Activated T-cell treated with anti-CD3 and anti-CD28 coated beads for 48 hours (primary cell): ENCODE measurements at places on chromosomes 1 and 21.

DNA sequence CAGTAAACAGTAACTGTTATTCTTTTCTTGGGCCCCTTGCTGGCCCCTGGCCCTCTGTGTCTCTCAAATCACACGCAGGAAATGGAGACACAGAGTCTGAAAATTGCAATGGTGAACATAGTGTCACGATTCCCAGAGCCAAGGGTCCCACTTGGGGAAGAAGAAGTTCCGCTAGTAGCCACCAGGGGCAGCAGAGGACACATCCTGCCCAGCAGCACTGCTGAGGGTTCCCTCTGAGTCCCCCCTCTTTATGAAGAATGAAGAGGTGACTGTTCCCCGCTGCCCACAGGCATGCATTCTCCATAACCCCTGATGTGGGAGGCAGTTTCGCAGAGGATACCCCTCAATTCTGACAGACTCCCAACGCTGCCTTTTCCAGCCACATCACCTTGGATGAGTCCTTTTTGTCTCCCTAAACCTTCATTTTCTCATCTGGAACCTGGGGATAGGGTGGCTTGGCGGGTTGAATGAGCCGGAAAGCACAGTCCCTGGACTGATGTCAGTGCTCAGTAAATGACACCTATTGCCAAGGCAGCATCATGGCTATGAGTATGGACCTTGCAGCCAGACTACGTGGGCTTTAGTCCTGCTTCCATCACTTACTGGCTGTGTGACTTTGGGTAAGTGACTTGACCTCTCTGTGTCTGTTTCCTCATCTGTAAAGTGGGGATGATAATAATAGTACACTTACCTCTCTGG lies 238.0 kb upstream of the TMEM51 start:
- peak; percentile 30 for DNase-seq

DNA sequence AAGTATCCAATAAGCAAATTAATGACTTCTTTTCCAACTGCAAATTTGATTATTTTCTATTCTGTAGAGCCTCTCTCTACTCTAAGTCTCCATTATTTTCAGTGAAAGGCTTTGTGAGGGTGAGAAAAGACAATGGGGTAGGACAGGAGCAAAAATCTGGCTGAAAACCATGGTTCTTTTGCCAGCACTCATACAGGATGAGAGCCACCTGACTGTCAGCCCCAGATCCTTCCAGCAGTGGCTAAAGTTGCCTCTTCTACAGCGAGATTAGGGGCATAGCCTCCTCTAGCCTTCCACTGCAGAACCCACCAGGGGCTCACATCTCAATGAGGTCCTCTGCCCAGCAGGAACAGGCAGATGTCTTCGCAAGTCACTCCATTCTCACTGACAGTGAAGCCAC lies 23.7 kb downstream of the NMNAT2 start:
- DNase-seq: no peak

DNA sequence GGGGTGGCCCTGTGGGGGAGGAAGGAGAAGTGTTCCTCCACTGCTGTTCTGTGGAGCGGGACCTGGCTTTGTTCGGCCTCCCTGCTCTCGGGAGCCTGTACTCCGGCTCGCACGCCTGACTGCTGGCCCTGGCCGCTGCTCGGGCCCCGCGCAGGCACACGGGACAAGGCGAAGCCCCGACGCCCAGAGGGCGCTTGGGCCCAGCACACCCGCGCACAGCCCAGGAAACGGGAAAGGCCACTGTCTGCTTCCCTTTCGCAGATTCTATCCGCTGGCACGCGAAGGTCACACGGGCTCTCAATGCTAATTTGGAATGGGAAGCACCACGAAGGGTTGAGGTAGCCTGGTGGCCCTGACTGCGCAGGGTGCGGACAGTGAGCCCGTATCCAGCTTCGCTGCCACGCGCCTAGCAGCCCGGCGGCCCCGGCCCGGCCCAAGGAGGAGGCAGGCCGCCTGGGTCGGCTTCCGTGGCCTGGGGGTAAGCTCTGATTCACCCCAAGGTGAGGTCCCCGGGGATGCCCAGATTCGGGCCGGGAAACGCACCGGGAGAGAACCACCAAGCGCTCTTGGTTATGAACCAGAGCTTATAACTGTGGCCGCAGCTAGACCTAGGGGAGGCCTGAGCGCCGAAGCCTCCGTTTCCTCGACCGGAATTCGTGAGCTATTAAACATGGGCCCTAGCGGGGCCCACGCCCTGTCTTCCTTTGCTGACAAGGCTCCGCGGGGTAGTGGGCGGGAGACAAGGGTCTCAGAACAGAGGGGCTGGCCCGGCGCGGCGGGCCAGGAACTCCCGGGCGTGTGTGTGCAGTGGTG lies 19.7 kb upstream of the TBX15 start:
- no peak for DNase-seq

GRCh38 chr1:10280439-10281350 lies 70.3 kb downstream of the KIF1B start:
- DNase-seq: no peak

DNA sequence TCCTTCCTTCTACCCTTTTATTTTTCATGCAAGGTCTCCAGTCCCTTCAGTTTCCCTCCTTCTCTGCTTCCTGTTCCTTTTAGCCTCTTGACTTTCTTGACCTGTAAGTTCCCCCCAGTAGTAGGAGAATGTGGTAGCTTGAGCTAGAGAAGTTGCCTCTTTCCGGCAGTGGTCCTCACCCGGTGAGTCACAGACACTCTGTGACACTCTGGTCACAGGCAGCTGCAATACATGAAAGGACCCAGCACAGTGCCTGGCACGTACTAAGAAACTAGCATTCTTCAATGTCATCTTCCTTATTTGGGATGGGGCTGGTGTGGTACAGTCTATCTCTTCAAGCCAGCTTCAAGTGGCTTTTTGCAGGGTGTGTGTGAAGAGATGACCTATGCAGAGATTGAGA lies 16.0 kb downstream of the PFKFB2 start:
- no peak for DNase-seq

- DNase-seq: no peak
Measured at GRCh38 chr1:54937469-54937868, 43.0 kb upstream of the TMEM61 start.

DNA sequence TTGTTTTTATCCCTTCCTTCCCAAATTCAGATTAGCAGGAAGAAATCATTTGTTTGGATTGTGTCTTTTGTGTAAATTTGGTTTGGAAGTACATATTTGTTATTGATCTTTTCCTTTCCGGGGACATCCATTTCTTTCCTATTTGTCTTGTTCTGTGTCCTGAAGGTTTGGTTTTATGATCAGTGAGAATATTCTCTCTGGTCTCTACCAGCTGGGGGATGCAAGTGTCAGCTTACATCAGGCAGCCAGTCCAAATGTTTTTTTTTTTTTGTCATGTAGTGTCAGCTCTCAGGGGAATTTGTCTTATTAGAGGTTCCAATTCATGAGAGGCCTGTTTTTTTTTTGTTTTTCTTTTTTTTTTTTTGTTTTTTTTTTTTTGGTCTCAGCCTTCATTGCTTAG lies 479.2 kb upstream of the LRRC7 start:
- no peak for DNase-seq

DNA sequence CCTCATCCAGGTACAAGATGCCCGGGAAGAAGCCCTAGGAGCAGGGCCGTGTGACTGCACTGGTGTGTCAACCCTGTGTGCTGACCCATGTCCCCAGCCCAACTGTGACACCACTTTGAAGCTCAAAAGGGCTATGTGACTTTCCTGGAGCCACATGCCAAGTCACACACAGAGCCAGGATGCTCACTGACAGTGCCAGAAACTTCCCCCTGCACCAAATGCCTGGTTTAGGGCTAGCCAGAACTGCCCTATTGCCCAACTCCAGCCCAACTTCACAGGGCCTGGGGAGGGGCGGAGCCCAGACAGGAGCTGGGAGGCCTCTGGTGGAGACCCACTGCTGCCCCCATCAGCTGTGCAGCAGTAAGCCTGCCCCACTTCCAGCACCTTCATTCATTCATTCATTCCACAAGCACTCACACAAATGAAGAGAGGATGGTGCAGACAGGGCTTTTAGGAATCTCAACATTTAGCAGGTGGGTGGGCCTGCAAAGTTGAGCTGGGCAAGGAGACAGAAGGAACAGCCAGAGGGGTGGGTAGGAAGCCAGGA lies 36.7 kb downstream of the KCNQ4 start:
- DNase-seq: no peak

DNA sequence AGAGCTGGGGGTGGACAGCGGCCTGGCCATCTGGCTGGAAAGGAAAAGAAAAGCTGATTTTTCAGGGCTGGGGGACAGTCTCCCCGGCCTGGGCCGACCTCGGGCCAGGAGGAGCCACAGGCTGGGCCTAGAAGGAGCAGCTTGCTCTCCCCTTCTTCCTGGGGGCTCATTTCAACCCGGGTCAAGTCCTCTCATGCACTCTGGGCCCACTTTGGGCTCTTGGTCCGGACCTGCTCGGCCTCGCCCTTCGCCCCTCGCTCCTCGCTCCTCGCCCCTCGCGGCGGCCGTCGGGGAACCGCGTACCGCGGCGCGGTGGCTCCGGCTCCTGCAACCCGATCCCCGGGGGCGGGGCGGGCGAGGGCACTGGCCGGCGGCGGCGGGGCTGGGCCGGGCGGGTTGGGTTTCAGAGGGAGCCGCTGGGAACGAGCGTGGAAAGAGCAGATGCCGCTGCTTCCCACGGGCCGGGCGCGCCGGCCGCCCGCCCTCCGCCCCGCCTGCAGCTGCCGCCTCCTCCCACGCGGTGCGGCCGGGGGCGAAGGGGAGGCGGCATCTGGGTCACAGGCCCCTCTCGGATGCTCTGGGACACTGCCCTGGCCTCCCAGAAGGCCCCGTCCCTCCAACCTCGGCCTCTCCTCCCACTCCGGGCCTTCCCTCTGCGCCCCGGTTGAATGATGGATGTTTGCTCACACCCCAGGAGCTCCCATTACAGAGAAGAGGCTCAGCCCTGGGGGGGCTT lies 6.6 kb downstream of the HEYL start:
- no peak for DNase-seq

DNA sequence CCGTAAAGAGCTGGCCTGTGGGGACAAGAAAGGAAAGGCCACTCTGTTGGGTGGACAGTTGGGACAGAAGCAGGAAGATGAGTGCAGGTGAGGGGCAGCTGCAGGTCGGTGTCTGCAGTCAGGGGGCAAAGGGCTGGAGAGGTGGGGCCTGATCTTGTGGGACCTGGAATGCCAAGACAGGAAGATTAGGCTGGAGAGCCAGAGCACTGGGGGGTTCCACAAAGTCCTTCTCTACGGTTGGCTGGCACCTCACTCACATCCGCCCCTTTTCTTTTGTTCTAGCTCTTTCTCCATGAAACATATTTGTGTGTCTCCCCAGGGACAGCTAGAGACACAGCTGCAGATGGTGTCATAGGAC lies 404.1 kb downstream of the PTPRU start:
- DNase-seq: no peak

DNA sequence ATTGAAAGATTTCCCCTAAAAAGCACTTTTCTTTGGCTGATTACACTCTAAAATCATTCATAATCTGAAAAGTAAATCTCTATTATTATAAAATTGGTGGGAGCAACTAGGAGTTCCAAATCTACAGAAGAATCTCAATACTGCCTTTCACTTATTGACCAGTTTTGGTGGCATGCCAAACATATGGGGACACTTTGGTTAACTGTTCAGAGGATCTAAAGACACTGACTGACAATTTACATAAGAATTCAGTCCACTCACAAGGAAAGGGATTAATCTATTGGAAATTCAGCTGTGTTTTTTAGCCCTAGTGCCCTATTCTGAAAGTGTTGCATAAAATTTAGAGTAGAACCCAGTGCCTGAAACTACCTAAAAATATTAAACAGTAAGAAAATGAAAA lies 113.6 kb downstream of the LRRC40 start:
- no peak for DNase-seq

DNA sequence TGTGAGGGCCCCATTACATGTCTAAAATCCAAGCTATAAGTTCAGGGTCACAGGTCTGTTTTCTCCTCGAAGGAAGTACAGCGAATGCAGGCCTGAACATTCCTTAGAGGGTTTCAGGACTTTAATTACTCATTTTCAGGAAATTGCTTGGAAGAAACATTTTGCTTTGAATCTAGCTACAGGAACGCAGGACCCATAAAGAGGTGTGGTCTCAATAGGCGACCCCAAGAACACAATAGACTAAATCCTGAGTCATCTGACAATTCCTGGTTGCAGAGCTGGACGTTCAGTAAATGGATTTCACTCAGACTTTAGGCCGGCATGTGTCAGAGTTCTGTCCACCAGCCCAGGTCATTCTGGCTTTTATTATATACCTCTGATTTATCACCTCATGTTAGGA lies 1.0 kb upstream of the ERG start:
- no peak for DNase-seq

GRCh38 chr1:115796036-115796435 lies 27.5 kb upstream of the CASQ2 start:
- DNase-seq: no peak

GRCh38 chr1:42680921-42681683 lies 1.1 kb upstream of the YBX1 start:
- no peak for DNase-seq

- DNase-seq: no peak
Measured at GRCh38 chr1:70003211-70003908, 202.0 kb downstream of the LRRC40 start.
